ENCODE measurements at places on chromosomes 3 and 15. TPM values are rescaled to one million over a fixed set of nuclear protein-coding genes. Genes with fewer than 3 reads are reported as not detected.

UROC1 gene
- total RNA-seq: not detected

BSN gene
- total RNA-seq: 5.4 TPM

PLA2G4F gene
- not detected for total RNA-seq

- peak; percentile 2 for DNase-seq
These were observed 20.5 kb upstream of the SCN10A start for GRCh38 chr3:38836561-38836960.

DNA sequence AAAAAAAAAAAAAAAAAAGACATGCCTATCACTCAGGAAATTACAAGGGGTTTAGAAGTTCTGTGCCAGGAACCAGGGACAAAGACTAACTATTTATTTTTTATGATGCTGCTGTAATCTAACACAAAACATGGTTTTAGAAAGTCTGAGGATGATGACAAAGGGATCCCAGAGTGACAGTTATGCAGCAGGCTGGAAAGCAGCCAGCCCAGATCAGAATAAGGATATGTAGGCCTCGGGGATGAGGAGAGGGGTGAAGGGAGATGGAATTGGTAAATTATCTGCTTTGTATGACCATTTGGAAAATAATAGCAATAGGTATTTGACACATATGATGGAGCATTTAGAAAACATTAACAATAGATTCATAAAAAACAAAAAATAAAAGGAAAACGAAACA, 34.1 kb upstream of the NMD3 start:
- no peak for DNase-seq

DNA sequence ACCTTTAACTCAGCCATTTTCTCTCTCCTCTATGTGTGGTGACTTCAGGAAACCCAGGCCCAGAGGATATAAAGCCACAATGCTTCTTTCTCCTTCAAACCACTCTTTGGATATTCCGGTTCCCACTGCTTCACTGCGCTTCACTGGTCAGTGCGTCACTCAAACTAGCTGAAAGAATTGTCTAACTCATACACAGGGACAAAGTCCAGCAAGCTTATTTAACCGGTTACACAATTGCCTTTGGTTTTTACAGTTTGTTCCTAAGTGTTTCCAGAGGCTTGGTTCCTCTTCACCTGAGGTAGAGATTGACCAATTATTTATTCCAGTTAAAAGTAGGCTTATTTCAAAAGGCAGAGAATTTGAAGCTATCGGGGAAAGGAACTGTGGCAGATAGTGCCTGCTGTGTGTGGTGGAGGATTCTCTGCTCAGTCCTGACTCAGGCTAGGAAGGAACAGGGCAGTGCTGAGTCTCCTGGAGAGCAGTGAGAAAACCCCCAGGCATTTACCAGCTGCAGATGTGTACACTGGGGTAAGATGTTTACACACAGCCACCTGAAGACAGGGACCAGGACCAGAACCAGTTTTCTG, at the start of gene HGD:
TSS of gene HGD (minus strand) at position 145 of the 587 bp plus-strand sequence. CDS start at position 17, 128 bp downstream.
- DNase-seq: no peak

GRCh38 chr15:28918141-28918983, 32.6 kb downstream of the APBA2 start:
- peak; percentile 95 for DNase-seq

DNA sequence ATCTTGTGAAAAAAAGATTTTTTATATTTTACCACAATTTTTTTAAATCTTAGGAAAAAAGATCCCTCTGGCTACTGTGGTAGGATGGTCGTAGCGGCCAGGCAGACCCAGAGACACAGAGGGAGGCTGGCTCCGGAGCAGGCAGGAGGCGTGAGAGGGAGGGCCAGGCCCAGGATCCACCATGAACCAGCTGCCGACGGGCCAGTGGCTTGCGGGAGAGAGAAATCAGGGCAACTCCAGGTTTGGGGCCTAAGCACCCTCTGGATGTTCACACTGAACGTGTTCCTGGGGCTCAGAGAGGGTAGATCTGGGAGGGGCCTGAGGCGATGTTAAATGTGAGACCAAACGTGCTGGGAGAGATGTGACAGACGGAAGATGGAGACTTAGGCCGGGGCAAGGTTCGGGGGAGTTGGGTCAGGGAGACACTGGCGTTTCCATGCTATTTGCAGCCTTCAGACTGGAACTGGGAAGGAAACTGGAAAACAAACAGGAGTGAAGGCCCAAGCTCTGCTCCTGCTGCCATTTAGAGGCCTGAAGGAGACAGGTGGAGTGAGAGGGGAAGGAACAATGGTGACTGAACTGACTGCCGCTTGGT, 1.6 kb upstream of the VILL start:
- no peak for DNase-seq
